ENCODE measurements at places on chromosomes 16 and 17.

GRCh38 chr17:70022175-70022574, 52.9 kb upstream of the KCNJ16 start:
- DNase-seq = no peak

DNA sequence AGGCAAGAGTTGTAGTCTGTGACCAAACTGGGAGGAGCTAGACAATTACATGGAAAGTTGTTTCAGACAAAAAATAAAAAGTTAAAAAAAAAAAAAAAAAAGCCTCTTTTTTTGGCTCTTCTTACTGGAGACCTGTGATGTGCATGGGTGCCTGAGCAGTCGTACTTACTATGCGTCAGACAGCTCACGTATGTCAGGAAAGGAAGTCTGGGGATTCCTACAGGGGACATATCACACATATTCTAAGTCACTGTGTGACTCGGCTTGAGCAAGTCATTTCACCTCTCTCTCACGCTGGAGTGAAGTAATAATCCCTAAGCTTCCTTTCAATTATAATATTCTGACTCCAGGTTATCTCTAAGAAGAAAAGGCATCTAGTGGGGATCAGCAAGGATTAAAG, 6.0 kb downstream of the SLFN14 start:
- no peak for DNase-seq

GRCh38 chr17:13736916-13737315, 135.2 kb upstream of the HS3ST3A1 start:
- no peak for DNase-seq

DNA sequence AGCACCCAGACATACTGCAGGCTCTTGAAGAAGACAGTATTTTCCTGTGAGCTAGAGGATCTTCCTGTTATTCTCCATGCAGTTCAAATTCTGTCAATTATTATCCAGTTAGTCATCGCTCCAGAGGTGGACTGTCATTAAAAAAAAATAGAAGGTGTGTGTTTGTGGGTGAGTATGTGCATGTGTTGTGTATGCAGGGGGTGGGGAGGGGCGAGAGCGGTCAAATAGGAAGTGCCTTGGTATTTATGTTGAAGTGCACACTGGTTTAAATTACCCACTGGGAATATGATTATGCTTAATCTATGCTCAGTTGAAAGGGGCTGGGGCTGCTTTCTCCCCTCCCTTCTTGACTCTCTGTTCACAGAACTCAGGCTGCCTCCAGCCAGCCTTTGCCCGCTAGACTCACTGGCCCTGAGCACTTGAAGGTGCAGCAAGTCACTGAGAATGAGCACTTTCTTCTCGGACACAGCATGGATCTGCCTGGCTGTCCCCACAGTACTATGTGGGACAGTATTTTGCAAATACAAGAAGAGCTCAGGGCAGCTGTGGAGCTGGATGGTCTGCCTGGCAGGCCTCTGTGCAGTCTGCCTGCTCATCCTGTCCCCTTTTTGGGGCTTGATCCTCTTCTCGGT, at the start of gene HSD17B2:
Gene HSD17B2 (plus strand): TSS at position 273 of the 632 bp plus-strand sequence. CDS start 172 bp downstream, at position 445.
- DNase-seq = no peak

DNA sequence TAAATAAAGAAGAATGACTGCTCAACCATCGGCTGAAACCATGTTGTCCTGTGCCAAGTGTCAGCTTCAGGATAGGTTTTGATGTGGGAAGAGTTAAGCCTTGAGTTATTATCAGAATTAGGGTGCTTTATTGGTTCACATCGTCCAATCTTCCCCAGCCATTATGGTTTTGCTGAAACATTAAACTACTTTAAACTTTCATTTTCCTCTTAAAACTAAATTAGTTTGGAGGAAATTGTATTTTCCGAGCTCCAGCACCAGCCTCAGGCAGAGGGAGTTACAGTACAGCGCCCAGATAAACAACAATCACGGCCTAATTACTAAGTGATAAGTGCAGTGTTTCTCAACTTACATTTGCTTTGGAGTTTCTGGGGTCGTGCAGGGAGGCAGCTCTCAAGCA, 80.2 kb downstream of the TMEM114 start:
- no peak for DNase-seq

DNA sequence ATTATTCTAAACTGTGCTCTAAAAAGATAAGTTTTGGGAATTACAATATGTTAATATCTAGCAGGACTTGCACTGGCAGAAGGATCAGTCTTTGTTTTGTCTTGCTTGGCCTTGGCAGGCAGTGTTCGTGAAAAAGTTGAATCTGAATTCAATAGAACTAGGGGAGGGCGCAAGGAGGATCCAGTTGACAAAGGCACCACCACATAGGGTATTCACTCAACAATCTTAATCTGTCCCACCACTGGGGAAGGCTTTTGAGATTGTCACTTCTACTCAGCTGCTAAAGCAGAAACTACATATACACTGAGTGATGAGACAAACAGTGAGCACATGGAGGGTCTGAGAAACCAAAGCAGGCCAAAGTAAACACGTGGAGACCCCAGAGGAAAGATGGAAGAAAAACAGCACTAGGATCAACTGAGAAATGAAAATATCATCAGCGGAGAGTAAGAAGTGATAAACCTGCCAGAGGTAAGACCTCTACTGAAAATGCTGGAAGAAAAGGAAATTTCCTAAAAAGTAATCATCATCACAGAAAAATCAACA, 2.4 kb downstream of the AMFR start:
- DNase-seq = no peak

DNA sequence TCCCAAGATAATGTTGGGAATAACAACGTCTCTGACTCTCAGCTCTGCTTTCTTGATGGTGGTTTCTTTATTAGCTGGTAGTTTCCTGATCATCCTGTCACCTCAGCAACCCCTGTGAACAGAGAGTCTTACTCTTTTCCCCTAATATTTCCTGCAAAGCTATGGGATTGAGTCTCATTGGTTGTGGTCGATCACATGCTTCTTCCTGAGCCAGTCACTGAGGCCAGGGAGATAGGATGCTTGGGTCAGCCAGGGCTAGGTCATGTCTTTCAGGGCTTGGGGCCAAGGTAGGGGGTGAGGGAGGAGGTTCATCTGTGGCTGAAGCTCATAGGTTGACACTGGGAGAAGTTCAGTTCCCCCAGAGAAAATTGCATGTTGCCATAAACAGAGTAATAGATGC, 114.3 kb downstream of the ABCC1 start:
- no peak for DNase-seq

DNA sequence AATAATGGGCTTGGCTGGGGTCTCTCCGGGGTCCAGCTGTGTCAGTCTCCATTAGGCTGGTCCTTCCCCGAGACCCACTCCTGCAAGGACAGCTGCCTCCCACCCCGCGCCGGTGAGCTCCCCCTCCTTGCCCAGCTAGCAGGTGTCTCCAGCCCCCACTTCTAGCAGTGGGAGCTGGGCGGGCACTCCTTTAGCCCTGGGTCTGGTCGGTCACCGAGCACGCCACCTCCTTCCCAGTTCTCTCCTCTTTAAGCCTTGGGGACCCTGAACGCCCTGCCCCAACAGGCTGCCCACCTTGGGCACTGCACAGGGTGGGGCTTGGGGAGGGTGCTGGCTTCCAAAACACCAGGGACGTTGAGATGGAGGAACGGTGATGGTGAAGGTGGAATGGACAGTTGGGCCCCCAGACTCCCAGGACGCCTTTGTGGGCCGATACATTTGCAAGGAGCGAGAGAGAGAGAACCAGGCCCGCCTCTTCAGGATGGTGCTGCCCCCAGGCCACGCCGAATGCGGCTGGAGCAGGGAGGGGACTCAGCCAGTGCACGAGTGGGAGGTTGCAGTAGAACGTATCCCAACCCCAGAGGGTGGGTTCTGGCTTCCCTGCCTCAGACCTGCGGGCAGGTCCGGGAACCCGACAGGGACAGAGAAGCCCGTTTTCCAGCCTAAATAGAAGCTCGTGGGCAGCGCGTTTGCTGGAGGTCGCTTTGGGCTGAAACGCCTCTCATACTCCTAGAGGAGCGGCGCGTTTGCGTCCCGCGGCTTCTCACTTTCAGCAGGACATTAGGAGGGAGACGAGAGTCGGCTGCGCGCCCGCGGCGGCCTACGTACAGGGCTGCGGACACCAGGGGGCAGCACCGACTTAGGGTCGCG, 10.7 kb downstream of the TBX2 start:
- no peak for DNase-seq

GRCh38 chr16:17229766-17230165, 241.0 kb downstream of the XYLT1 start:
- DNase-seq = no peak

DNA sequence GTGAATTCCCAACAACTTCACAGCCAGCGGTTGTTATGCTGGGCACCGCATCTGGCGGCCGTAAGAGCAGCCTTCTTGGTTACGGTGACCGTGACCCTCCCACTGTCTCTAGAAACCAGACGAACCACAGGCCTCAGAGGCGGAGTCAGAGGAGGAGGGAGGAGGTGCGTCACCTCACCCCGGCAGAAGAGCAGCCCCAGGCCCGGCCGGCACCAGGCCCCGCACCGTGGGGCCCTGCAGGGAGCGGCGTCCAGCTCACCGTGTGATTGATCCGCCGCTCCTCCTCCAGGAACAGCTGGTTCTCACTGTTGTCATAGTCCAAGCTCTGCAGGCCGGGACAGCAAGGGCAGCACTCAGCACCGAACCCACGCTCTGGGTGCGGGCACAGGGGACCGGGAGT, 13.7 kb downstream of the CLCN7 start:
- no peak for DNase-seq

- no peak for DNase-seq
These were observed 21.4 kb upstream of the PITPNM3 start for GRCh38 chr17:6577686-6578263.

DNA sequence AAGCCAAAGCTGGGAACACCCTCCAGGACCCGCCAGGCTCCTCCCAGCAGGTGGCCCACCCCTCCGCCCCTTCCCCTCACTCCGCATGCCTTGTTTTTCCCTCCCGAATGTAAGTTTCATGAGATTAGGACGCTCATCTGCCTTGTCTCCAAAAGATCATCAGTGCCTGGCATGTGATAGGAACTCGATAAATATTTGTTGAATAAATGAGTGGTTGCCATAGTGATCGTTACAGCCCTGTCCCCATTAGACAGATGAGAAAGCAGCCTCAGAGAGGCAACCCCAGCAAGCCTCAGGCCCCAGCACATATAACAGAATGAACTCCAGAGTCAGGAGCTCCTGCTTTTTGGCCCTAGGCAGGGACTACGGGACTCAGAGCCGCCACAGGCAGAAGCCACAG, 5.0 kb downstream of the CAMKK1 start:
- DNase-seq = no peak

- no peak for DNase-seq
These were observed 24.9 kb downstream of the HSD17B2 start for GRCh38 chr16:82059983-82060421.

- no peak for DNase-seq
These were observed 58.1 kb upstream of the CBFA2T3 start for GRCh38 chr16:89034971-89035668.

GRCh38 chr17:39919087-39919683, 750 bp upstream of the GSDMB start:
- no peak for DNase-seq

DNA sequence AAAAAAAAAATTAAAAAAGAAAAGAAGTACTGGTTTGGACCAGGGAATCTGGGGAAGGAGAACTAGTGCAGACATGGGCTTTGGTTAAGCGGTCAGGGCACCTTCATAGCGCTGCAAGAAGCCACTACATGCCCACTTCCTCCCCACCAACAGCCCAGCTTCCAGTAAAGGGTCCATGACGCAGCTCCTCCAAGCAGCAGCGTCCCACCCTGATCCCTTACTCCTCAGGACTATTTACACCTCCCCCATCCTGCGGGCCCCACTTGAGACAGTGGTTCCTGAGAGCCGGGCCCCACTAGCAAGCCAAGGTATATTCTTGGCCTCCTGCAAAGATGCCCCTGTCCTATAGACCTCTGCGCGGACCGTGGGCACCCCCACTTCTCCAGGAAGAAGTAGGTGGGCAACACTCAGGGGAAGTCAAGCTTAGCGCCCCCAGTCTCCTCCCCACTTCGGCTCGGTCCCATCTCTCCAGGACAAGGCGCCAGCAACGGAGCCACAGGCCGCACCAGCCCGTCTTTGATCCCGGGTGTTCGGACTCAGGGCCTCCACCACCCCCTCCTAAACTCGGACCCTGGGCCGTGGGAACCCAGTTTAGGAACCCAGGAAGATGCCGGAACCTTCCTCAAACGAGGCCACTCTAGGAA, 913 bp upstream of the PRR14 start:
- DNase-seq = no peak

DNA sequence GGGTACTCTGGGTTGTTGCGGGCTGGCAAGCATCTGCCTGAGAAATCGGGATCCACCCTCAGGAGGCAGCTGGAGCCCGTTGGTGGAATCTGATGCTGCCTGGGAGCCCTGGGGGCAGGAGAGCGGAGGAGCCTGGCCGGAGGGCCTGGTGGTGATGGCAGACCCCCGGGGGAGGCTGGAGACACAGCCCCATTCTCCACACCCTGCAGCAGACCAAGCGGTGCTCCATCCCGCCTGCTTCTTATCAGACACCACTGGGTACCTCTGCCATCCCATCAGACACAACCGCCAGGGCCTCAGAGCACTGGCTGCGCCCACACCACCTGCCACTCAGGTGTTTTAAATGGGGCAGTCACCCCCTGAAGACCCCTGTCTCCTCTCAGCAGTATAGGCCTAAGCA, 103.9 kb downstream of the RBFOX3 start:
- no peak for DNase-seq

- no peak for DNase-seq
These were observed 16.0 kb downstream of the NDUFAF8 start for GRCh38 chr17:81254955-81255717.

- DNase-seq = no peak
These were observed 23.5 kb upstream of the GRIN2A start for GRCh38 chr16:10205688-10206087.

DNA sequence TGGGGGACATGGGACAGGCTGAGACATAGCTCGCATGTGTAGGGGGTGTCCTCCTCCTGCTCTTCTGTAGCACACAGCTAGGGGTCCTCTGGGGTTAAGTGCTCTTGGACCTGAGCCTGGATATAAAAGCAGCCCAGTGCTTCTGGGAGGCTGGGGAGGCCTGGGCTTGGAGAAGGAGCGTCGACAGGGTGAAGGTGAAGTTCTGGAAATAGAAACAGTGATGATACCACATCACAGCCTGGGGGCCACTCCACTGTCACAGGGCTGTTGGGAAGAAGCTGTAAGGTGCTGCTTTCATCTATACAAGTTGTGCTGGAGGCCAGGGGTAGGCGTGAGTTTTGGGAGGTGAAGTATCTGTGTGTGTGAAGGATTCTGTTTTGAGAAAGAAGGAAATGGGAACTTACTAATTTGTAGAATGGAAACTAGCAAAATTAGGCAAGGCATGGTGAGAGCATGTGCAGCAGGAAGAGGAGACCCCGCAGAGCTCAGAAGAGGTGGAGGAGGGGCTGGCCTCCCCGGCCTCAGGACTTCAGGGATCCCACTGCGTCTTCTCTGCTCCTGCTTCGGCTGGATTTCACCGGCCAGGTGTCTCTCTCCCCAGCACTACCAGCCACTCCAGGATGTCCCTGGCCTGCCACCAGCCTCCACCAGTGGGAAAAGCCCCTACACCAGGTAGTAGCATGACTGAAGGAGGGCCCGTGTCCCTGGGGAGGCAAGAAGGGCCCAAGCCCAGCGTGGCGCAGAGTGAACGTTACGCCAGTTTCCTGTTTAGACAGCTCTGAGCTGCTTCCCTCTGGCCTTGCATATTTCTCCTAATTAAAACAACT, 19.4 kb downstream of the PLCG2 start:
- DNase-seq = no peak
